ENCODE measurements at places on chromosomes 7 and 10. TPM values are rescaled to one million over a fixed set of nuclear protein-coding genes. Genes with fewer than 3 reads are reported as not detected.

DNA sequence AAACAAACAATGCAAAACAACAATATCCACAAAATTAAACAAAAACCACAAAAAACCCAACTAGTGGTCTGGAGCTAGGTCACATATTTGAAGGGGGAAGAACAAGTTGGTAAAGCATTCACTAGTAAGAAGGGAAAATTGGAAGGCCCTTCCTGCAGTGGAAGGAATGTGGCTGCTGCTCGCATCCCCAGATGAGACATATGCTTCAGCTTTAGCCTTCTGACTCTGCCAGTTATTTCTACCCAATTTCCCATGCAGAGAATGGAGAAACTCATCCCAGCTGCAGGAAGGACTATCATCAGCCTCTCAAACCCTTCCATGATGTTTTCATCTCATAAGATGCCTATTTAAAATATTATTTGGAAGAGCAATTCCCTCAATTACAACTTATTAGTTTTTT is 176.6 kb downstream of the BMPER start:
- DNase-seq, result no peak

- no peak for DNase-seq
Measured at GRCh38 chr10:70507966-70508365, 29.4 kb downstream of the PALD1 start.

GRCh38 chr7:70237831-70238575 is 639.7 kb downstream of the AUTS2 start:
- DNase-seq, result peak; percentile 16

GRCh38 chr10:90227217-90227656 is 525.8 kb downstream of the KIF20B start:
- DNase-seq, result no peak

DNA sequence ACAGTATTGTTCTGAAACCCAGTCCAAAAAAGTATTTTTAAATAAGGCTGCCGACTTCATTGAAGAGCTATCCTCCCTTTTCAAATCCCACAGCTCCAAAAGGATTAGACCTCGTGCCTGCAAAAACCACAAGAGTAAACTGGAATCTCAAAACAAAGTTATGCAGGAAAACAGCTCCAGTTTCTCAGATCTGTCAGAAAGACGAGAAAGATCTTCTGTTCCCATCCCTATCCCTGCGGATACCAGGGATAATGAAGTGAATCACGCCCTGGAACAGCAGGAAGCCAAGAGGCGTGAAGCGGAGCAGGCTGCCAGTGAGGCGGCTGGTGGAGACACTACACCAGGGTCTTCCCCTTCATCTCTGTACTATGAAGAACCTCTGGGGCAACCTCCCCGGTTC is 12.6 kb downstream of the MYPN start:
- DNase-seq, result no peak

DNA sequence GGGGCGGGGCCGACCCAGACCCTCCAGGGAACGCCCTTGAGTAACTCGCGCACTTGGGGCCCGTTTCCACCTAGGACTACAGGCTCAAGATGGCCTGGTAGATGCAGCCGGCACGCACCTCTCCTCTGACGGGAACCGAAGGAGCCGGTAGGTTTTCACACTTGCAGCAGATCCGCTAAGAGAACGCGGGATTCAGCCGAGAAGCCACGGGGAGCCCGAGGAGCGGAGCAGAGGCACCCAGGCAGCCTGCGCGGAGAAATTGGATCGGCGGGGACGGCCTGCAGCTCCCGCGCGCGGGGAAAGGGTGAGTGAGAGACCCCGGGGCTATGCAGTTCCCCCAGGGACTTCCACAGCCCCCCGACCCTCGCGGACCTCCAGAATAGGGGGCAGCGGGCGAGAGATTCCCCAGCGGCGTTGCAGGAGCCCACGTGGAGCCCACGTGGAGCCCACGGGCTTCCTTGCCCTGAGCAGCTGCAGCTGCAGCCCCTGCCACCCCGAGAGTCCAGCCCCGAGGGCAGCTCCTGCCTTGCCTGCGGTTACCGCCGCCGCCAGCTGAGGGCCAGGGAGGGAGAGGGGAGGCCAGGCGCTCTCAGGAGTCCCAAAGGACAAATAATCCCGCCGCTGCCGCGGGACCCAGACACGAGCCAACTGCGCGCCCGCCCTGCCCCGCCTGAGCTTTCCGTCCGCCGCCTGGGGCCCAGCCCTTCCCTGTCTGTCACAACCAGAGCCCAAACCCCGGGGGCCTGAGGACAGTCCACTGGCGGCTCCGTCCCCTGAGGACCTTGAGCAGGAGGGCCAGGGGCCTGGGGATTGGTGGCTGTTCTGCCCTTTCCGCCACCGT is 13.1 kb downstream of the IFT22 start:
- DNase-seq, result peak; percentile 44

- DNase-seq, result no peak
Measured at GRCh38 chr7:44587843-44588711, 6.0 kb upstream of the TMED4 start.

- no peak for DNase-seq
Measured at GRCh38 chr7:80622541-80622940, 15.9 kb upstream of the CD36 start.

DNA sequence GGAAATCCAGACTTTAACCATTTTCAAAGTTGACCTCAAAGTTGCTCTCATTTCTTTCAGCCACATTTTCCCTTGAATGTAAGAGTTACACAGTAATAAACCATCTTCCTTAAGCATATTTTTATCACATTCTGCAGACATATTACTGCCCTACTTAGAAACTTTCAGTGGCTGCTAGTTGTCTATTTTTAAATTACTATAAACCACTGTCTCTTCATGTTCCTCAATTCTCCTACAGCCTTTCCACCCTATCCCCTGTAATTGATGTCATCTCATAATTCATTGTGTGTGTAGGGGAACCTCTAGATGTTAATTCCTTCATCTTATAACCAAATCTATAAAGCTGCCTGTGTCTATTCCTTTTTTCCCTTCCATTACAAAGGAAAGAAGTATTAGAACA is 78.1 kb upstream of the STRIP2 start:
- DNase-seq, result no peak

- no peak for DNase-seq
Measured at GRCh38 chr7:5173496-5173895, 16.5 kb upstream of the WIPI2 start.

VPS50 gene
- polyA plus RNA-seq, result 30.4 TPM

LLCFC1 gene
- 0.24 TPM for polyA plus RNA-seq

RBP3 gene
- 0.17 TPM for polyA plus RNA-seq

SLC26A5 gene
- polyA plus RNA-seq, result 0.17 TPM

SPDYE9 gene
- 1.0 TPM for polyA plus RNA-seq

CWF19L1 gene
- 28.5 TPM for polyA plus RNA-seq

GRM8 gene
- polyA plus RNA-seq, result 8.4 TPM

SLC13A1 gene
- polyA plus RNA-seq, result 20.0 TPM

RARRES2 gene
- 91.8 TPM for polyA plus RNA-seq

AGMO gene
- polyA plus RNA-seq, result 0.79 TPM
